Trophoblast cell (in vitro differentiated cells and primary cell): ENCODE measurements at places on chromosomes 6 and 20.

GRCh38 chr6:8794420-8794819 is 359.1 kb upstream of the SLC35B3 start:
- no peak for DNase-seq

DNA sequence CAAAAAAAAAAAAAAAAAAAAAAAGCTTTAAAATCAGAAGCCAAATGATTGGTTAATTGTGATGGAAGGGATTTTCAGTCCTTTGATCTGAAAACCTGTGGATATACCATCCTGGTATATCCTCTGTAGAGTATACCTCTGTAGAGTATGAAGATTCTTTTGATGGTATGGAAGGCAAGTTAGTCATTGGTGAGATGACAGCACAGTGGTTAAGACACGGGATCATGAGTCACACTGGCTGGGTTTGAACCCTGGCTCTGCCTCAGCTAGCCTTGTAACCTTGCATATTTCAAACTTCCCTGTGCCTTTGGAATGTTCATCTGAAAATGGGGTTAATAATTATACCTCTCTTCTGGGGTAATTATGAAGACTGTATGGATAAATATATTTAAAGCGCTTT is 179.3 kb downstream of the CARMIL1 start:
- peak; percentile 61 for DNase-seq

DNA sequence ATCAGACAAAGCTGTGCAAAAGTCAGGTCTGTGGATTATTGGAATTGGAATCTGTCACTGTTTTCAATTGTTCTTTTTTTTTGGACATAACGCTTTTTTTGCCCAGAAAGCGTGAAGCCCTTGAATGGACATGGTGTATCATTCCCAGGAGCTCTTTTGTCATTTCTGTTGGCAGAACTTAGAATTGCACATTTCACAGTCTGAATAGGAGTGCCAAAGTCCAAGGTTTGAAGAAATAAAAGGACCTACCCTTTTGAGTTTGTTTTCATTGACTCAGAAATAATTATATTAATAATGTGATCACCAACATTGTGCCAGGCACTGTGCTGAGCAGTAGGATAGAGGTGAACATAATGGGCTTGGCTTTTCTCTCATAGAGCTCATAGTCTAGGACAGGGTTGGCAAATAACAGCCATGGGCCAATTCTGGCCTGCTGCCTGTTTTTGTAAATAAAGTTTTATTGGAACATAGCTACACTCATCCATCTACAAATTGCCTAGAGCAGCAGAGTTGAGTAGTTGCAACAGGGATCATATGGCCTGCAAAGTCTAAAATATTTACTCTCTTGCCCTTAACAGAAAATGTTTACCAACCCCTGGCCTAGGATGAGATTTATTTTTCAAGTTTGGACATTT is 62.6 kb upstream of the ATXN1 start:
- no peak for DNase-seq

DNA sequence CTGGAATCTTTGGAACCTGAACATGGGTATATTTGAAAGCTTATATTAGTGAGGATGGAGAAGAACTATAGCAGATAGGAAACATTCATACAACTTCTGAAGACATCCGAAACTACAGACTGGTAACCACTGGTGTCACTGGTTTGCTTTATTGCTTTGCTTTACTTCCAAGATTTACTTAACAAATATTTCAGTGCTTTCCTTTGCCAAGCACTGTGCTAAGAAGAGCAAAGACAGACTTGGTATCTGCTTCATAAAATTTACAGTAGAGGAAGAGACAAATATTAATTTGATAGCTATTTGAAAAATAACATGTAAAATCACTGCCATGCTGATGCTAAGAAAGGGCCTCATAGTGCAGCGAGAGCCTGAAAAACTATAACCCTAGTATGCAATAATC is 1.8 kb downstream of the TPD52L1 start:
- no peak for DNase-seq

- DNase-seq, result no peak
Observed at GRCh38 chr6:71139249-71139648, 149.4 kb upstream of the OGFRL1 start.

DNA sequence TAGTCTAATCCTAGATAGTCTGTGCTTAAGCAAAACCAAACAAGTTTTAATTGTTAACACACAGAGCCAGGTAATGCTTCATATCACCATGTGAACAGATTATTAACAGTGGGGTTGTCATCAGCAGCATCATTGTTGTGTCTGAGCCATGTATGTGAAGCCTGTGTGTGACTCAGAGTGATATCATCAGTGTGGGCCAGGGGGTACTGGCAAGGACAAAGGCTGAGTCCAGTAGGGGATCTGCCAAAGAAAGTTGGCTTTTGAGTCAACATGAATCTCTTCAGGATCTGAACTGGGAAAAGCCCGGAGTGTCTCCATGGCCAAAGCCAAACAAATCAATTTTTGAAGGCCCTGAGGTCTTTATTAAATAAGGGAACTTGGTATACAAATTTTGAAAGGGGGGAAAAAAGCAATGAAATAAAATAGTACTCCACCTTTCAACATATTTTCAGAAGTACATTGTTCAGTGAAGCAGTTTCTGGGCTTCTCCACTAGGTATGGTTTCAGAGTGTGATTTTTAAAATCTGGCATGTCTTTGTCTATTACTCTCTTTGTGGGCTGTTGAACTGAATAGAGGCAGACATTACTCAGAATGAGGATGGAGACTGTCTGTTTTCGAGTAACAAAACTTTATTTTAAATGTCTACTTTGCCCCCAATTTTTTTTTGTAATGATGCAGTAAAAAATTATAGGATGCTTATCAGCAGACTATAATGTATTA is 444.2 kb upstream of the JAG1 start:
- no peak for DNase-seq

DNA sequence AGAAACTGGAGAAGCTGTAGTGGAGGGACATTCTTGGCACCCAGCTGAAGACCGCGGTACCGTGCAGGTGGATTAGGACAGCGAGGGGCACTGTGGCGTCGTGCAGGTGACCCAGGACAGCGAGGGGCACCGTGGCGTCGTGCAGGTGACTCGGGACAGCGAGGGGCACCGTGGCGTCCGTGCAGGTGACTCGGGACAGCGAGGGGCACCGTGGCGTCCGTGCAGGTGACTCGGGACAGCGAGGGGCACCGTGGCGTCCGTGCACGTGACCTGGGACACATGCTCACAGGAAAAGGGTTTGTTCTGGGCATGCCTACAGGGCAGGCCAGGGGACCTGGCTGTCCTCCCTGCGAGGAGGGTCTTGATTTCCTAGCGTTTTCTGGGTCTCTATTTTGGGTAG is 29.2 kb upstream of the SMOC2 start:
- DNase-seq, result no peak

DNA sequence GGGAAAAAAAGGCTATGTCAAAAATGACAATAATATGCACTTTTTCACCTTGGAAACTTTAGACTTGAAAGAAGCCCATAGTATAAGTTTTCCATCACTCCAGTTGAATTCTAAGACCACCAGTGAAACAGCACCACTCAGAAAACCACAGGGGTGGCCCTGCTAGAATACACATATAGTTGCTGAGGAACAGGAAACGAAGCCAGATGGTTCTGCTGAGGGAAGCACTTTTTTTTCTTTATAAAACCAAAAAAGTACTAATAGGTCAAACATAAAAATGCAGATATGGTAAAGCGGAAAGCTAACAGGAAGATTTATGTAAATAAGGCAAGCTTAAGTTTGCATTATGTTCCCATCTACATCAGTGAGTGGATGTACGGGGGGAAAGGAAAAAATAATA is 303.9 kb downstream of the FOXC1 start:
- no peak for DNase-seq
